Activated CD4-positive, CD25-positive, alpha-beta regulatory T cell treated with anti-CD3 and anti-CD28 coated beads, Interleukin-2, amount 50 U/mL, for 24 hours (primary cell): ENCODE measurements at places on chromosomes 5 and 9.

DNA sequence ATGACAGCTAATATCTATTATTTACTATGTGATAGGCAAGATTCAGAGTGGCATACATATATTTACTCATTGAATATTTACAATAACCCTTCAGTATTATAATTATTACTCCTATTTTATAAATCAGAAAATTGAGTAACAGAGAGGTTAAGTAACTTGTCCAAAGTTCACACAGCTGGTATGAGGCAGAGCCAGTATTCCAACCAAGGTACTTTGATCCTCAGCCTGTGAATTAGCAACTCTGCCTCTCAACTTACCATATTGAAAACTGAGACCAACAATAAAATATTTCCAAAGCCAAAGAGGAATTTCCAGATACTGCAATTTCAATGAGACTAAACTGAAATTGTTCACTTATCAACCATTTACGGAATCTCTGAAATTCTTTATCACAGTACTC is 67.9 kb upstream of the TSLP start:
- ATAC-seq = no peak

DNA sequence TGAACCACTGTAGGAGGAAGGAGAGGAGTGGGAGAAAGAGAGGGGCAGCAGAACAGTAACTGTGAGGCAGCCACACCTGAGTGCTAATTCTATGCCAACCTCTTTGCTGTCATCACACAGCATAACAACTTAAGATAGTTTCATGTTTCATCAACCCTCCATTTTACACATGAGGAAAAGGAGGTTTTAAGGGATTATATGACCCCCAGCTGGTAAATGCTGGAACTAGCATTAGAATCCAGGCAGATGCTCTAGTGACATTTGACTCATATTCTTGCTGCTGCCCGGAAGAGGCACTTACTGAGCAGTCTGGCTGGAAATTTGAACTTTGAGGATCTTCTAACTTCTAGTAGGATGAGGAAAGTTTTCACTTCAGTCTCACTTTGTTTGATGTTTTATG is 24.1 kb upstream of the VLDLR start:
- no peak for ATAC-seq

DNA sequence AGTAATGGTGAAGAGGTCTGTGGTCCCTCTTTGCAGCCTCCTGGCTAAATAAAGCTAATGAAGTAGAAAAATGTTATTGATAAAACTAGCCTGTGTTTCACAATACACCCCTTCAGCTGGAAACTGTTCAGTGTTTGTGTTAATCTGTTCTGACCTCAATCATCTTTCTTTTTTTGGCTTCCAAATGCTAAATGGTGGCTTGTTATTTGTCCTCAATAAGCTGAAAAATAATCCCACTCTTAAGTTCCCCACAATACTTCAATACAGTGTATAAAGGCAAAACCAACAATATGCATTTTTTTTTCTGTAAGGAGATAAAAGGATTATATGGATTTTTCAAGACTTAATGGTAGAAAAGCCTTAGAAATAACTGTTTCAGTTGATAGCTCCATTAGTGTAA is 560.5 kb downstream of the TUSC1 start:
- no peak for ATAC-seq

DNA sequence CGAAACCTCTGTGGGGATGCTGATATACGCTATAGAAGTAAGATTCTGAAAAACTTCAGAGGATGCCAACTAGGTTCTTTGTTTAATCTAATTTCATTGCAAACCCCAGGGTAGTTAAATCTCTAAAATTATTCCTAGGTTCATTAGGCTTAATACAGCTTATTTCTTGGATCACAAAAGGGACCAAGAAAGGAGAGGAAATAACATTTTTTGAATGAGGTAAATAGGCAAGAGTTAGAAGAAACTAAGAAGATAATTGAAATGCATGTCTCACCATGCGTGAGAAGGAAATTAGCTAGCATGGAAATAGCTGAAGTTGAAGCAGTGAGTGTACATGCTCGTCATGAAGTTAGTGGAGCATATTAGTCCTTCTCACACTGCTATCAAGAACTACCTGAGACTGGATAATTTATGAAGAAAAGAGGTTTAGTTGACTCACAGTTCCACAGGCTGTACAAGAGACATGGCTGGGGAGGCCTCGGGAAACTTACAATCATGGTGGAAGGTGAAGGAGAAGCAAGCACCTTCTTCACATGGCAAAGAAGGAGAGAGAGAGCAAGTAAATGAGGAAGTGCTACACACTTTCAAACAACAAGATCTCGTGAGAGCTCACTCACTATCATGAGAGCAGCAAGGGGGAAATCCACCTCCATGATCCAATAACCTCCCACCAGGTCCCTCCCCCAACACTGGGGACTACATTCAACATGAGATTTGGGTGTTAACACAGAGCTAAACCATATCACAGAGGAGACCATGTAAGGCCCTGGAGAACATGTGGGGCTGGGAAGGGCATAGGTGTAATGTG is 125.1 kb upstream of the OSMR start:
- no peak for ATAC-seq

DNA sequence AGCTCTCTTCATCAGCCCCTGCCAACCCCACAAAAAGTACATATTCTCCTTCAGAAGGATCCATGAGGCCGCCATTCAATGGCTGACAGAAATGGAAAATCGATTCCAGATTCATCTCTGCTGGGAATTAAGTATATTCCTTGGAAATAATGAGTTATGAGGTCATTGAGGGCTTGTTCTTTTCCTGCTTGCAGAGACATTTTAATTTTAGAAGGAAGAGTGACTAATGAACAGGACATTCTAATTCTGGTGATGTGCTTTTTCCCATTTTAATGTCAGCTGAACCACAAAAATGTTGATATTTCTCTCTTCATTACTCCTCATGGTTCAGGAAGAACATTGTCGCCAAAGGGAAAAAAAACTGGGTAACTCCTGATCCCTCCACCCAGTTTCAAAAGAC is 314.0 kb downstream of the PIK3R1 start:
- ATAC-seq = no peak

GRCh38 chr5:122921826-122922225 is 76.4 kb downstream of the SNX24 start:
- ATAC-seq = no peak

DNA sequence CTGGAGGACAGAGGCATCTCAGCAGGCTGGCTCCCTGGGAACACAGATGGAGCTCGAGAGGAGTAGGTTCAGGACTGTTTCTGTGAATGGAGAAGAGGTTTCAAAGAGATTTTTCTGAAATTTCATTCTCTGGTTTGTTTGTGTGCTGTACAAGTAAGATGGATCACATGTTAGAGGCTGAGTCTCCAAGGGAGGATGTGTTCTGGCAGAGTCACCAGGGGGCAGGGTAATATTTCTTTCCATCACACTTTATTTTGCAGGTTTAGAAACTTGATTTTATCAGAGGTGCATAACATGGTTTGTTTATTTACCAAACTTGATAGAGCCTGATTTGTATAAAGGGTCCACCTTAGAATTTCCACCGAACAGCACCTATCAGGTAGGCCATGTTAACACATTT is 69.2 kb upstream of the ARL15 start:
- no peak for ATAC-seq
